ENCODE measurements at places on chromosomes 11 and 22.

DNA sequence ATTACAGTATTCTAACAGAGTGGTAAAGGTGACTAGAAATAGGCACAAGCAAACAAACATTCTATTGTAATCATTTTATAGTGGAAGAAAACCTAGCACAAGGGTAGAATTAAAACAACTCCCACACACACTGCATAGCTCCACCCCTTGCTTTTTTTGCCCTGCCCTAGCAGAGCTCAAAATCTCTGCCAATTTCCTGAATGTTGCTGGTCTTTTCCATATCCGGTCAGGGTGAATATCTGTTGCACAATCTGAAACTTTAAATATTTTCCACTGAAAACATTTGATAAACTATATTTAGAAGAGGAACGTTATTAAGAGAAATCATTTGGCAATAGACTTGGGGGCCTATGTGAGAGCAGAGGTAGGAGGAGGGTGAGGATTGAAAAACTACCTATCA, 2.7 kb downstream of the SPA17 start:
- DNase-seq, result no peak

DNA sequence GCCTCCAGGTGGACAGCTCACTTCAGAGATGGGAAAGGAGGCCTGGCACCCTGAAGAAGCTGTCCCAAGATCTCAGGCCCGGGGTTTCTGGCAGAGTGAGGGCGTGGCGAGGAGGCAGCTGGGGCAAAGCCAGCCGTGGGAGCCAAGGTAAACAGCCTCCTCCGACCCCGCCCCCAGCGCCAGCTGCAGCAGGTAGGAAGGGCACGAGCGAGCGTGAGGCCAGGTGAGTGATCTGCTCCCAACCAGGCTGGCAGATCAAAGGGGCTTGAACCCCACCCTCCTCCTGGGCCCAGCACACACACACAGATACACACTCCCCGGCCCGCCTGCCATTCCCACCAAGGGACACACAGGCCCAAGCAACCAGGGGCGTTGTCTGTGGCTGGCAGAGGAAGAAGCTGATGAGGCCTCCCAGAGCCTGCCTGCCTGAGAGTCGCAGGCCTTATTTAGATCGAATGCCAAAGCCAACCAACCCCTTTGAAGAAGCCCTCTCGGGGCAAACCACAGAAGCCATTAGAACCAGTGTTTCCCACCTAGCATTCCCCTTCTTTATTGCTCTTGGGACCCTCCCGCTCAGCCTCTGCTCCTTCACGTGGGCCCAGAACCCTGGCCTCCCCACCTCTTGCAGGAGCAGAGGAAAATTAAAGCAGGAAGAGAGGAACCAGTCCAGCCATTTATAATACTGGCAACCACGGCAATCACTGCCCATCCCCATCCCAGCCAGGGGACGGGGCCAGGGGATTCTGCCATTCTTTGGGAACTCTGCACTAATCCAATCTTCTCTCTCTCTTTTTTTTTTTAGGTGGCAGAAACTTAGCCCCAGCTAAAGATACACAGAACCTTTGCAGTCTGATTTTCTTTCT, 5.0 kb downstream of the PDGFB start:
- DNase-seq, result no peak

GRCh38 chr11:313787-314553, at the start of gene IFITM1:
TSS of gene IFITM1 (plus strand) at chr11:314040. CDS start at chr11:314171, 131 bp downstream.
- DNase-seq, result no peak

- no peak for DNase-seq
These were observed at the start of gene AGBL2 for GRCh38 chr11:47715082-47715669. TSS of gene AGBL2 (minus strand) at chr11:47715369. CDS start at chr11:47714650, 719 bp downstream.

GRCh38 chr22:23565305-23565914, 14.7 kb downstream of the IGLL1 start:
- DNase-seq, result no peak

- no peak for DNase-seq
These were observed 758 bp downstream of the GALNT18 start for GRCh38 chr11:11620921-11621572.
